ENCODE measurements at places on chromosomes 5 and 9. TPM values are rescaled to one million over a fixed set of nuclear protein-coding genes. Genes with fewer than 3 reads are reported as not detected.

Gene CD74
- 1,887 TPM for polyA plus RNA-seq

Gene ANKRD31
- 0.17 TPM for polyA plus RNA-seq

Gene CKS2
- polyA plus RNA-seq = 72.8 TPM

Gene ROPN1L
- 1.4 TPM for polyA plus RNA-seq

- no peak for DNase-seq
Observed at GRCh38 chr9:124263800-124264426, 6.2 kb downstream of the NEK6 start.

GRCh38 chr9:133117271-133118178, 3.5 kb downstream of the RALGDS start:
- DNase-seq = no peak

DNA sequence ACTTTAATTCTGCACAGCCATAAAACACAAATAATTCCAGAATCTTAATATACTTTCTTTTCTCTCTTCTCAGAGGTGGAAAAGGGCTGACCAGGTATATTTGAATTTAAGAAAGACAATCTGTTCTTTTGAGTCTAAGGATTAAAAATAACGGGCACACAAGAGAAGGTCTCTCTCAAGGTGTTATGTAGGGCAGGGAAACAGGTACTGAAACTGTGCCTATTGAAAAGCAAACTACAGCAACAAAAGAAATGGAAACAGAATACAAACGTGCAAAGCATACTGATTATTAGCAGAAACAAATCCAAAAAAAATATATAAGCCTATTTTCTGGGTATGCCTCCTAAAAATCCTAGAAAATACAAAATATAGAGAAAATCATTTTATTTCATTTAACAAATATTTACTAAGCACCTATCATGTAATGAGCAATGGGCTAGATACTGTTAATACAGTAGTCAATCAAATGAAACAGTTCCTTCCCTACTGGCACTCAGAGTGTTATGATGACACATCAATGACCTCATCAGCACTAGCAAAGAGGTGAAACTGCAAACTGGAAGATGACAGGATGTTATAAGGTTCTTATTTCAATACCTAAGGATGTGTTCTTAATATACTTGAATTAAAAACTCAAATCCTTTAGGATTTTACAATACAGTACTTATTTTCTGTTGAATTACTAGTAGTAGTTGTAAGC, 87.7 kb downstream of the AUH start:
- DNase-seq = no peak

- DNase-seq = no peak
Observed at GRCh38 chr5:41648996-41649395, 138.6 kb upstream of the PLCXD3 start.

Measured in kidney (tissue), 22 donors.